ENCODE measurements at places on chromosomes 6 and 20. TPM values are rescaled to one million over a fixed set of nuclear protein-coding genes. Genes with fewer than 3 reads are reported as not detected.

SPAG4 gene
- total RNA-seq, result 0.47 TPM

FAM50B gene
- 11.5 TPM for total RNA-seq

SLC17A2 gene
- total RNA-seq, result not detected

LRRN4 gene
- not detected for total RNA-seq

ESR1 gene
- total RNA-seq, result 2.8 TPM

WFDC10A gene
- total RNA-seq, result not detected

JPH2 gene
- total RNA-seq, result not detected

NKX2-2 gene
- total RNA-seq, result not detected

HRH3 gene
- total RNA-seq, result not detected

TRAPPC3L gene
- total RNA-seq, result not detected

SIM1 gene
- not detected for total RNA-seq

EYA2 gene
- not detected for total RNA-seq

GLP1R gene
- not detected for total RNA-seq

HSPA1L gene
- 4.0 TPM for total RNA-seq

TSBP1 gene
- not detected for total RNA-seq

NR2E1 gene
- not detected for total RNA-seq

OXT gene
- 2.6 TPM for total RNA-seq

ID4 gene
- not detected for total RNA-seq

UBD gene
- not detected for total RNA-seq

EEF1A2 gene
- total RNA-seq, result 0.18 TPM

INSM1 gene
- not detected for total RNA-seq

ULBP1 gene
- 0.16 TPM for total RNA-seq

COL10A1 gene
- not detected for total RNA-seq

IBTK gene
- total RNA-seq, result 28.2 TPM

C6orf15 gene
- total RNA-seq, result not detected

CCN5 gene
- not detected for total RNA-seq

DEFB123 gene
- not detected for total RNA-seq

EYS gene
- total RNA-seq, result not detected

FAM83C gene
- total RNA-seq, result not detected

GHRH gene
- total RNA-seq, result not detected

ATP6V1G2 gene
- 7.9 TPM for total RNA-seq

PPP1R3G gene
- total RNA-seq, result not detected

FHL5 gene
- not detected for total RNA-seq

MLN gene
- not detected for total RNA-seq

TMEM151B gene
- total RNA-seq, result not detected

RSPO4 gene
- total RNA-seq, result 0.44 TPM

POLR1H gene
- total RNA-seq, result 35.9 TPM

POLH gene
- total RNA-seq, result 26.5 TPM

GJA10 gene
- not detected for total RNA-seq

IL17A gene
- not detected for total RNA-seq

RFX6 gene
- total RNA-seq, result not detected

AARS2 gene
- 23.8 TPM for total RNA-seq

MAS1 gene
- total RNA-seq, result not detected
